ENCODE measurements at places on chromosomes 11 and 22.
A peak's percentile ranks its signal among the peaks of the same experiment; 100 is the strongest.

GRCh38 chr11:62806611-62807121 lies 1.4 kb upstream of the NXF1 start:
- DNase-seq, result peak; percentile 80

DNA sequence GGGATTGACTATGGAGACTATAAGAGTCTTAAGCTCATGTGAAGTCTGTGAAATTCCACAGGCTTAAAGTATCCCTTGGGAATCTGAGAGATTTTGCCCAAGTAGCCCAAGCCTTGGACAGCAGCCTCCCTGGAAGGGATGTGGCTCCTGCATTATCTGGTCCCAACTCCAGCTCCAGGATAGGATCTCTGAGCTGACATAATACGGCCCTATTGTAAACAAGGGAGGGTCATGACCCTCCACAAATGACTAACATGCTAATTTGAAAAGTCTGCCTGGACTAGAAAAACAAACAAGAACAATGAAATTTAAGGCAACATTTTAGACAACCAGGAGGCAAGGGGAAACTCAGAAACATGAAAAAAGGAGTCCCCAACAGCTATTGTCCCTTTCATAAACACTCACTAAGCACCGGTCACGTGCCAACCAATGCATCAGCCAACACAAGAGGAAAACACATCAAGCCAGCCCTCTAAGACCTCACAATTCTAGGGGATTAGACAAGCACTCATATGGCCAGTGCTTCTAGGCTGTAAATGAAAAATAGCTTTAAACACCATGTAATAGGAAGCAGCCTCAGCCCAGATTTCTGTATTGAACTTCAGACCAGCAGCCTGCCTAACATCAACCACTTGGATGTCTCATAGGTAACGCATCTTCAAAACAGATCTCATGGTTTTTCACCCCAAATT lies 101.2 kb upstream of the TIMP3 start:
- no peak for DNase-seq

DNA sequence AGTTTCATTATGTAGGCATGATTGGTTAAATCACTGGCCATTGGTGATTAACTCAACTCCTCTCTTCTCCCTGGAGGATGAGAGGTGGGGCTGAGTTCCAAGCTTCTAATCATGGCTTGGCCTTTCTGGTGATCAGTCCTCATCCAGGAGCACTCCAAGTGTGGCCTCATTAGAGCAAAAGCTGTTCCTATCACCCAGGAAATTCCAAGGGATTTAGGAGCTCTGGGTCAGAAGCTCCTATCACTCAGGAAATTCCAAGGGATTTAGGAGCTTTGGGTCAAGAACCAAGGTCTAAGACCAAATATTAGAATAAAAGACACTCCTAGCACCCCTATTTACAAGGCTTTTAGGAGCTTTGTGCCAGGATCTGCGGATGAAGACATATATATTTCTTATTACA lies 168.0 kb upstream of the BDNF start:
- DNase-seq, result no peak

DNA sequence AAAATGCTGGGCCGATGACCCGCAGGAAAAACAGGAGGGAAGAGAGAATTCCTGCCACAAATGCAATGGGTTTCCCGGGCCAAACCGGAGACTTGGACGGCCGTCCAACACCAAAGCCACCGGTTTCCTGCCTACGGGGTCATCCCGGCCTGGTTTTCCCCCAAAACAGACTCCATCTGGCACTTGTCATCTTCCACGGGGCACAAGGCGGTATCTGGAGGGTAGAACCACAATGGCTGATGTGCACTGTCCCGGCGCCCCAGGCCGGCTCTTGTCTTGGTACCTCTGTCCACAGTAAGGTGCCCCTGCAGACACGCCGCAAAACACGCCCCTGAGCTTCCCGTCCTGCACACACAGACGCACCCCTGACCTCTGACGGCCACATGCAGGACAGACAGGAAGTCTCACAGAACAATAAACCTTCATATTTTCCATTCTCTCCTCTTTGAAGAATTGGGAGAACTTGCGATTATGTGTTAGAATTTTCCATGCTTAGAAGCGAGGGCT lies 20.1 kb downstream of the CELSR1 start:
- no peak for DNase-seq

DNA sequence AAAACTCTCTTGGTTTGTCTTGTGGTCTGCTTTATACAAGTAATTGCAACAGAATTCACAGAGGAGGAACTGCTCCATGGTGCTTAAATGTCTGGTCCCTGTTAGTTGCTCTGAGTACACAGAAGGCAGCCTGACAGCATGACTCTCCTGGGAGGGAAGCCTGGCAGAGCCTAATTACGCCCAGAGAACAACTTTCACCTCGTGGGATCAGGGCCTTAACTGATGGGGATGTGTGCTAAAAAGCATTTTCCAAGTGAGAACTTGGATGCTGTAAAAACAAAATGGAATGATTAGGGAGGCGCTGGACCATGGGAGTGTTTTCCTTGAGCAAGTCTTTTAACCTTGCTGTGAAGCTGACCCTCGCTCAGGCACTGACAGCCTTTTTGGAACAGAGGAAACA lies 154.0 kb upstream of the TENM4 start:
- peak; percentile 39 for DNase-seq

DNA sequence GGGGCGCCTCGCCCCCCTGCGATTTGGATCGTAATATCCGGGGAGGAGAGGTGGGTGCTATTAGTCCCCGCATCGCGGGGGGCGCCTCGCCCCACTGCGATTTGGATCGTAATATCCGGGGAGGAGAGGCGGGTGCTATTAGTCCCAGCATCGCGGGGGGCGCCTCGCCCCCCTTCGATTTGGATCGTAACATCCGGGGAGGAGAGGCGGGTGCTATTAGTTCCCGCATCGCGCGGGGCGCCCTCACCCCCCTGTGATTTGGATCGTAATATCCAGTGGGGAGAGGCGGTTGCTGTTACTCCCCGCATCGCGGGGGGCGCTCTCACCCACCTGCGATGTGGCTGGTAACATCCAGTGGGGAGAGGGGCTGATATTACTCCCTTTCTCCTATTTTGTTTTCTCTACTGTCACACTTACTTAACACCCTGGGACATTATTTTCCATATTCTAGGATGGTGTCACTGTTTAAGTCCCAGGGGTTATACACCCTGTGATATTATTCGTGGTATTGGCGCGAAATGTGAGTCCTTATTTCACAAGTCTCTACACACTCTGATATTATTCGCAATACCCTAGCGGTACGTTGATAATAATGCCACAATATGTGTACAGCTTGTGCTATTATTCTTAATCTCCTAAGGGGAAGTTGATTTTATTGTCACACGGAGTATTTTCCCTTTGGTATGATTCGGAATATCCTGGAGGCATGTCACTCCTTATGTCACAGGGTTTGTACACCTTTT lies 57.8 kb upstream of the ALDH3B2 start:
- DNase-seq, result no peak

- no peak for DNase-seq
Observed at GRCh38 chr11:1872267-1872985, 19.3 kb downstream of the PRR33 start.

DNA sequence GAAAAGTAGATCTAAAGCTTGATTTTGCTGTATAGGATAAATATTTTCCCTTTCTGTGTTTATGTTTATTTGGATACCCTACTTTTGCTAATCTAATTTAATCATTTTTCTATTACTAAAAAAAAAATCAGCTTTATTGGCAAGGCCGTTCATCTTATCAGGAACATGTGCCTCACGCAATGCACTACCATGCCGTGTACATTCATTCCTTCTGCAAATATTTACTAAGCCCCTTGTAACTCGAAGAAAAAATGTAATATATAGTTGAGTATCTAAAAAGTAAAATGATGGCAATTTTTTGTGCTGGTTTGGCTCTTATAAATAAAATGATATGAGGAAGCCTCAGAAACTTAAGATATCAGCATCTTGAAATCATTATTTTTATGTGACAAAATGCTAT lies 8.9 kb downstream of the UVRAG start:
- no peak for DNase-seq

- no peak for DNase-seq
Observed at GRCh38 chr22:47434336-47435203, 672.1 kb downstream of the TBC1D22A start.

DNA sequence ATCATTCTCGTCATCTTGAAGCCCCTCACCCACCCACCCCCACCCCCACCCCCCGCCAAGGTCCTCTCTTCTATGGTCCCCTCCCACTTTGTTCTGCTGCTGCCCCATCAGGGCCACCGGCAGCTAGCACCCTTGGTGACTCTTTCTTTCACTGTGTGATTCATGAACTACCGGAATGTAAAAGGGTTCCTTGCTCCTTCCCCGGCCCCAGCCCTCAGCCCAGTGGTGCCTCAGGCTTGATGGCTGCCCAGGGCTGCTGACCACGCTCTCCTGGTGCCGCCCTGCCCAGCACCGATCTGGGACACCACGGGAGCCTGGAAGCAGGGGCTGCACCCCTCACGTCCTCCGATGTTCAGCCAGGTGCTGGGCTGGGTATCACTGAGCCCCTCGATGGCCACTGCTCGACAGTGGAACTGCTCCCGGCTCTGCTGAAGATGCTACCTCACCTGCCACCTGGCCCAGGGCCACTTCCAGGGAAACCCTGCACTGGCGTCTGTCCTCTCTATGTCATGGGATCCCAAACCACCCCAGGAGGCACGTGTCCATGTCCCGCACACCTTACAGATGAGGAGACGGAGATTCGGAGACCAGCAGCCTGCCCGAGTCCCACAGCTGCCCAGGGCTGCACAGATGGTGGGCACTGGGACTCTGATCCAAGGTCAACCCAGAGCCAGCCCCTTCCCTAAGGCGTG lies 39.7 kb downstream of the IGLL5 start:
- DNase-seq, result no peak

DNA sequence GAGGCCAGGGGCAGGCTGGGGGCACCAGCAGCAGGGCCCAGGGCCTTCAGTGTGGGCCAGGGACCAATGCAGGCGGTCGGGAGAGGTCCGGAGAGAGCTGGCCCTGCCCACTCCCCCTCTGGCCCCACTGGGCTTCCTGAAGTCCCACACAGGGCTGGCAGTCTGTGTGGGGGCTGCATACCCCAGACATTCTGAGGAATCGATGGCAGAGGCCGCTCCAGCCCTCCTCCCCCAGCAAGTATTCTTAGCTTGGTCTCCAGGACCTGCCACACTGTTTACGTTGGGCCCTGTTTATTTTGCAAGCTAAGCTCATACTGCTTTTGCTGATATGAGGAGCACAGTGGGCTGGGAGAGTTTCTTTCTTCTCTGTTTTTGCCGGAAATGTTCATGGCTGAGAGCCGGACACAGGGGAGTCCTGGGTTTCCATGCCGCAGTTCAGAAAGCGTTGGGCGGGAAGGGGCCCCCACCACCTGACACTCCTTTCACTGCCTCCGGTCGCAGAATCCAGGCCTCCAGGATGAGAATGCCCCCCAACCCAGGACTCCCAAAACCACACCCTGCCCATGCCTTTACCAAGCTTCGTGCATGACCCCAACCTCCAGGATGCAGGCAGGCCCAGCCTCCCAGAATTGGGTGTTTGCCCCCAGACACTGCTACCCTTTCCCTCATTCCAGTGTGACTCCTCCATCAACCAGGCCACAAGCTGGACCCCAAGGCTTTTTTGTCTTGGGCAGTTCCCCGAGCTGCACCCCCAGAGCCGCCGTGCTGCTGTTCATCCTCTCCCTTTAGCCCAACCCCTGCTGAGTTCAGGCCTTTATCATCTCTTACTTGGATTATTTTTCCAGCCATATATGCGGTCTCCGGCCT lies 81.8 kb upstream of the KCNQ1OT1 start:
- no peak for DNase-seq

- no peak for DNase-seq
Observed at GRCh38 chr11:125588505-125588904, 4.1 kb upstream of the STT3A start.

DNA sequence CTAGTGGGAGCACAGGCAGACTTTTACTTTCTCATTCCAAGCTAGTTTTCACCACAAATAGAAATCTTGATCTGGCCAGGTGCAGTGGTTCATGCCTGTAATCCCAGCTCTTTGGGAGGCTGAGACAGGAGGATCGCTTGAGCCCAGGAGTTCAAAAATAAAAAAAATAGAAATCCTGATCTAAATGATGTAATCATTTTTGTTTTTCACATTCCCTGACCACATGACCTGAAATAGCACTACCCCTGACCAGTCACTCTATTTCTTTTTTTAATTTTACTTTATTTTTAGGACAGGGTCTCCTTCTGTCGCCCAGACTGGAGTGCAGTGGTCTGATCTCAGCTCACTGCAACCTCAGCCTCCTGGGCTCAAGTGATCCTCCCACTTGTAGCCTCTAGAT lies 2.3 kb upstream of the TCN2 start:
- DNase-seq, result no peak

DNA sequence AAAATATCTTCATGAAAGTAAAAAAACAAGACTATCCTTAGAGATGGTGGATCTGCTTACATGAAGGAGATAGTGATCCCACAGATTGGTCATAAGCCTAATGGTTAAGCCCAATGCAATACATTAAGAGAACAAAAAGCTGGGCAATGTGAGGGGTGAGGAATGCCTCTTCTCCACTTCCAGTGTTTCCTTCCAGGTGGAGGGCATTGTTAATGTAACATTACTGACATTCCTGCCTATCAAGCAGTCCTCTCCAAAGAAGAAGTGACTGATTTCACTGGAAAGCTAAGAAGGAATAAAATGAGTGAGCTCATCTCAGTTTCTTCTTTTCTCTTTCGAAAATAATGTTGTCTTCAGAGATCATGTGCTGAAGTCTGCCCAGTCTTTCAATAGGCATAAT lies 207.8 kb downstream of the RAB38 start:
- no peak for DNase-seq

DNA sequence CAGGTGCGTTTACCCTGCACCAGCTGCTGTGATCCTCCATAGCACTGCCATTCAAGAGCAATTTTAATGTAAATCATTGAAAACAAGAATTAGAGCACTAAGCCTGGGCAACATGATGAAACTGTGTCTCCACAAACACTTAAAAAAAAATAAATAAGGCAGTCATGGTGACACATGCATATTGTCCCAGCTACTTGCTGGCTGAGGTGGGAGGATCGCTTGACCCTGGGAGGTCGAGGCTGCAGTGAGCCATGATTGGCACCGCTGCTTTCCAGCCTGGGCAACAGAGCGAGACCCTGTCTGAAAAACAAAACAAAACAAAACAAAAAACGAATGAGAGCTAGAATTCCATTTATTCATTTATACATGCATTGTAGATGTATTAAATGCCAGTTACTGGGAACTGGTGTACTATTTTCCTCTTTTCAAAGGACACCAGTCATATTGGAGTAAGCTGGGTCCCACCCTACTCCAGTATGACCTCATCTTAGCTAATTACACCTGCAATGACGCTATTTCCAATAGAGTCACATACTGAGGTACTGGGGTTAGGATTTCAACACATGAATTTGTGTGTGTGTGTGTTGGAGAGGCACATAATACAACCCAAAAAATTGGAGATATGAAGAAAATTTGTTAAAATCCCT lies 101.9 kb downstream of the MICAL2 start:
- no peak for DNase-seq

- no peak for DNase-seq
Observed at GRCh38 chr11:130043575-130043974, 26.1 kb upstream of the APLP2 start.
